ENCODE measurements at places on chromosomes 3 and 15.

GRCh38 chr15:26260517-26261133, 397.5 kb upstream of the ATP10A start:
- no peak for DNase-seq

DNA sequence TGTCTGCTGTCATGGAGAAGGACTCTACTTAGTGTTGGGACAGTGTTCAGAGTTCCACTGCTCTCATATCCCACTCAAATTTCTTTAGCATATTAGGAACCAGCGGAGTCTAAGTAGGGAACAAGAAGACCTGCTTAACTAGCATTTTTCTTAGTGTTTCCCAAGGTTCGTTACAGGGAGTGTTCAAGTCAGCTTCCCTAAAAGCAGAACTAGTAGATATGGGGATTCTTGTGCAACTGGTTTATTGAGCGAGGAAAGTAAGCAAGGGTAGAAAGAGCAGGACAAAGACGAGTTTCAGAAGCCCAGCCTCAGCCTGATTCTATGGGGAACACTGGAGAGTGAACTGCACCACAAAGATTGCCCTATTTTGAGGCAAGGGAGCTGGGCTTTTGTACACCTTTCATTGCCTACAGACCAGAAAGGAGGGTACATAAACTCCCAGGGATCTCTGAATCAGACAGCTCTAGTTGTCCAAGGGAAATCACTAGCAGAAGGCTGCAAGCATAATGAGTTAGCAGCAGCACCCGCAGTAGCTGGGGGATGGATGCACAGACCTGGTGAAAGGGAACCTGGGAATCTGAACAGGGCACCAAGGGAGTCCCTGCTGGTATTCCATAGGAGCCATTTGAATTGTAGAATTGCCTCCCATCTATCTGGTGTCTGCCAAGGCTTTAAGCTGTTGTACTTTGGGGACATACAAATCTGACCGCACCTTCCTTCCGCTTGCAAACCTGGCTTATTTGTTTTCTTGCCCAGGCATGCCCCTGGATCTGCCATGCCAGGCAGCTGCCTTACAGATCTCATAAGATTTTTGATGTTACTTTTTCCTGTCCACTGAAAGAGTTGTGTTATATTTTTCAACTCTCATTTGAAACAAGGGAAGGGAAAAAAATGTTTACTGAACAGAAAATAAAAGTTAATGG, 15.1 kb downstream of the CMTM7 start:
- no peak for DNase-seq

DNA sequence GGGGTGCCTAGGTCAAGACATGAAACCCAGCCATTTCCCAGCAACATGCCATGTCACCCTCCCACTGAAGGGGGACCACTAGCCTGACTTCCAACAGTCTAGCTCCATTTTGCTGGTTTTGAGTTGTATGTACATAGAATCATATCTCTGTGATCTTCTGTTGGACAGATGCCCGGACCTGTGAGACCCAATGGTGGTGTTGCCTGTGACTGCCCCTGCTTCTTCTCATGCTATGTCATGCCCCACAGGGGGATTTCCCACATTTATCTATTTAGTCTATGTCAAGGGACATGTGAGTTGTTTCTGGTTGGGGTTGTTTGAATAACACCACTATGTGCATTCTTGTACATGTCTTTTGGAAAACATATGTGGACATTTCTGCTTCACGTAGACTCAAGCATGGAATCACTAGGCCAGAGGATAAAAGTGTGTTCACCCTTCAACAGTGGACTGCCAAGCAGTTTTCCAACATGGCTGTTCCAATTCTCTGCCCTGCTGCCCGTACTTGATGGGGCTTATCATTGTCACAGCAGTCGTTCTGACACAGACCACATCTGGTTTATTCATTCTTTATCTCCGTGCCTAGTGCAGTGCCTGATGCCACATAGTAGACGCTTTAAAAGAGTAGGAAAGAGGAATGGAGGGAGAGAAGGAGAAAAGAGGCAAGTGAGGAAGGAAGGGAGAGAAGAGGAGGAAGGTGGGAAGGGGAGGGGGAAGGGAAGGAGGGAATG, 114.4 kb downstream of the TPRA1 start:
- no peak for DNase-seq

DNA sequence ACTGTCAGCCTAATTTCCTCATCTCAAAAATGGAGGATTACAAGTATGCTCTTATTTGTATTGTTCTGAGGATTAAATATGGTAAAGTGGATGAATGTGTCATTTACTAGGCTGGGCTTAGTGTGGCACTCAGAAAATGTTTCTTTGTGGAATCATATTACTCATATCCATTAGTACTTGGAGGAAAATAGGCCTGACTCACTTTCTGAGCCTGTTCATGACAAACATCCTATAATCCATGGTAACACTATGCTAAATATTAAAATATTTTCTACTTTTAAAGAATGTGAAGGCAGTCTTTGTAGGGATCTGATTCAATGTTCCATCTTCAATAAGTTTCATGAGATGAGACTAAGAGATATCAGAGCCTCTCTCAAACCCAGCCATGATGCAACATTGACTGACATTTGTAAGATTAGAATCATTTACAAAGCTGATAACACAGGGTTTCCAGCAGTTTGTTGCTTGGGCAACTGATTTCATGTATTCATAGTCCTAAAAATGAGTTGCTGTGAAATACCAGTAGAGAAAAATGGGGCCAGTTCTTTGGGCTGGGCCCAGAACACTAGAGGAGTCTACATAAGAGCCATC, 1048.5 kb downstream of the NTRK3 start:
- DNase-seq, result no peak

- DNase-seq, result no peak
These were observed 65.4 kb upstream of the P2RY1 start for GRCh38 chr3:152769523-152769922.

DNA sequence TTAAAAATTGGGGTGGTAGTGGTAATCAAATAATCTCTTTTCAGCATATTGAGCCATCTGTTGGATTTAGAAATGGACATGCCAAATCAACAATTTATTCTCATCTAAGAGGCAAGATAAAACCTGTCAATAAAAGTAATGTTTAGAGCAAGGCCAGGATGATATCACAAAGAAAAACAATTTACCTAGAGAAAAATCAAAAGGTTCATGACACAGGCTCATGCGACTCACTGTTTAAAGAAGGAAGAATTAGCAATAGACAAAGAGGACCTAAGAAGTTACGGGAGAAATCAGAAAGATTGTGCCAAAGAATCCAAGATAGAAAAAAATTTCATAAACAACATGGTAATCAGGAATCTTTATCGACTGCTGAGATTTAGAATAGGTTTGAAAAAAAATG, 868.5 kb upstream of the GBE1 start:
- DNase-seq, result no peak

DNA sequence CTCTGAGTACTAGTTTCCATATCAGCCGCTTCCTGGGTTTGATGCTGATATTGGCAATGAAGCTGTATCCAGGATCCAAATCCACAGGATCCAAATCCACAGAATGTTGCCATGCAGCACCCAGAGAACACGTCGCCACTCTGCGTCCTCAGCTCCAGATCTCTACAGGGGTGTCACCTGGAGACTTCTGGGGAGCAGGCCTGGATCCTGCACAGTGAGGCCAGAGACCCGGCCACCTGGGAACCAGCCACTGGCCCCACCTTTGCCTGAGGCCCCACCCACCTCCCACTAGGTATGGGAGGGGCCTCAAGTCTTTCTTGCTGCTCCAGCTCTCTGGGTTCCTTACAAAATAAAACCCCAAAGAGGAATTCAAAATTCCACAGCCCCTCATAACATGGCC, 123.9 kb downstream of the LRRK1 start:
- DNase-seq, result no peak

GRCh38 chr15:58453931-58454793, 22.4 kb downstream of the LIPC start:
- no peak for DNase-seq

DNA sequence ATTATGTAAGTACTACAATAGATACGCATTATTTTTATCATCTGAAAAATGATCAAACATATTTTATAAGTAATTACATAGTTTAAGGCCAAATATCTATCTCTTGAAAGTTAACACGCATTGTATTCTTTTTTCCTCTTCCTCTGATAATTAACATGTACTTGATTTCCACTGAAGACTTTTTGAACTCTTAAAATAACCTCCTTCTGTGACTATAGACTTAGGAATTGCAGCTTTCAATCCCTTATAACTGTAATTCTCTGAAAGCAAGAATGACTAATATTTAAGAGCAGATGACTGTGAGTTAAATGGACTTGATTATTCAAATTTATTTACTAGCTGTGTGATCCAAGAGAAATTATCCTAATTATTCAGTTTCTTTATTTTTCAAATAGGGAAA, 730.6 kb upstream of the NECTIN3 start:
- DNase-seq, result no peak

DNA sequence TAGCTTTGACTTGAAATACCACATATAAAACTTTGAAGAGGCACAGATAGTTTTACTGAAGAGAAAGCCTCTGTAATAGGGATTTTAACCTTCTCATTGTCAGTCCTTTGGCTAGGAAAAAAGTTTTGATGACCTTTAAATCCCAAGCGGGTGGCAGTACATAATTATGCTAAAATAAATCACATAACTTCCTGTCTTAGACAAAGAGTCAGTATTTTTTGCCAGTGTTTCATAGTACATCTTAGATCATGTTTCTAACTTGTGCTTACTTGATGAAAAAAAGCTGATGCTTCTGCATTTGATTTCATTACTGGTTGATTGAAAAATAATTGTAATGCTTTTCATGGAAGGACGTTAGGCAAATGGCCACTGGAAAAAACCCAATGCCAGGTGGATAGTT, 5.8 kb downstream of the ST3GAL6 start:
- DNase-seq, result no peak

- DNase-seq, result no peak
These were observed 6.7 kb upstream of the PIGZ start for GRCh38 chr3:196975349-196975748.

DNA sequence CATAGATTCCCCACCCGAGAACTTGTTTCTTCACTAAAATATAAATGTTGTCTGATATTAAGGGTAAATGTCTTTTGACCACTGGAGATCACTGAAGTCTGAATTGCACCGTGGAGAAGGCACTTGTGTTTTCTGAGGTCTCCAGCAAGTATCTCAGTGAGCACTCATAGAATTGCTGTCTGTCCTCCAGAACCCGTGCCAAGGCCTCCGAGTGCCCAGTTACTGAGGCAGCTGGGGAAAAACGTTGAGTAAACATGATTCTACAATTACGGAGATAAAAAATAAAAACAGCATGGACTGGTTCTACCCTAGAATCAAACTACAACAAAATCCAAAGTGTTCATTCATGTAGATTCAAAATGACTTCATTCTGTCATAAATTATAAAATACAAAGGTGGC, 60.0 kb downstream of the MLH1 start:
- no peak for DNase-seq

DNA sequence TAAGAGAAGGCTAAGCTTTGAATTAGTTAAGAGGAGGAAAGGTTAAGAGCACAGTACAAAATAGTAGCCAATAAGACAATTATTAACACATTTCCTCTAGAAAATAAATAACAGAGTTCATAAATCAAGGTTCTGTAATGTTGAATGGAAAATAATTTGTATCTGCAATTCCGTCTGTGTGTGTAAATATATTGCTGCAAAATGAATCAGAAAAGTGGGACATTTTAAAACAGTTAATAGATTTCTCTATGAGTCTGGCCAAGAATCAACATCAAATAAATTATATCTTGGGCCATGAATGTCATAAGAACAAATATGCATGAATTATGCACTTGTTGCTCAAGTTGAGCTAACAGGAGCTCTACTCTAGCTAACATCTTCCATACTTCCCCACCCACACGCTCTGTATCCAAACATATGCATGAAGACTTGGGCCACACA, 14.2 kb upstream of the SUCNR1 start:
- no peak for DNase-seq

DNA sequence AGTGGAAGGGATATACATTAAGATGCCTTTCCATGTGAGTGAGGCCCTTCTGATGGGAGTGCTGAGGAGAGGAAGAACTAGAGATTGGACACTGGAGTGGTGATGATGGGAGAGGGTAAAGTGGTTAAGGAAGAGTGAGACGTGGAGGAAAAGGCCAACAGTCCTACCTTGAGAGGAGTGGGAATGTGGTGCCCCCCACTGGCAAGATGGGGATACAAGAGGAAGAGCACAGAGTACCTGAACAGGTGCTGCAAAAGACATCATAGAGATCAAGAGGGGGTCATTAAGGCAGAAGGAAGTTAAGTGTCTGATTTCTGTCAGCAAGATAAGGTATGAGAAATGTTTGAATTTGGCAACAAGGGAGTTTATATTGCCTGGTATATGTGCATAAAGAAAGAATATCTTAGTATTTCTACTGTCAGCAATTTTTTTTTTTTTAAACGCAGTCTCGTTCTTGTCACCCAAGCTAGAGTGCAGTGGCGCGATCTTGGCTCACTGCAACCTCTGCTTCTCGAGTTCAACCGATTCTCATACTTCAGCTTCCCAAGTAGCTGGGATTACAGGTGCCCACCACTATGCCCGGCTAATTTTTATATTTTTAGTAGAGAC, 34.0 kb downstream of the ARIH2 start:
- DNase-seq, result peak; percentile 3

GRCh38 chr15:64642875-64643274, 132.5 kb downstream of the RBPMS2 start:
- DNase-seq, result no peak

GRCh38 chr3:143648218-143648617, 200.1 kb downstream of the SLC9A9 start:
- DNase-seq, result no peak

DNA sequence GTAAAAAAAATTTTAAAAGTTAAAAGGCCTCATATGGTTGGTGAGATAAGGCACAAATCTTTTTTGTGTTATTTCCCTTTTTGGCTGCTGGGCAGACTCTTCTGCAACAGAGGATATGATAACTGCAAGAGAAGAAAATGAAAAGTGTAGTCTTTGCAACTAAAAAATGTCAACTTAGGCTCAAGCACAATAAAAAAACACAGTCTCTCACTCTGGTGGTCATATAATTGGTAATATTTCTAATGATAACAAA, 15.4 kb downstream of the COMMD2 start:
- no peak for DNase-seq

- no peak for DNase-seq
These were observed 7.3 kb downstream of the ARL6IP5 start for GRCh38 chr3:69092030-69092516.

DNA sequence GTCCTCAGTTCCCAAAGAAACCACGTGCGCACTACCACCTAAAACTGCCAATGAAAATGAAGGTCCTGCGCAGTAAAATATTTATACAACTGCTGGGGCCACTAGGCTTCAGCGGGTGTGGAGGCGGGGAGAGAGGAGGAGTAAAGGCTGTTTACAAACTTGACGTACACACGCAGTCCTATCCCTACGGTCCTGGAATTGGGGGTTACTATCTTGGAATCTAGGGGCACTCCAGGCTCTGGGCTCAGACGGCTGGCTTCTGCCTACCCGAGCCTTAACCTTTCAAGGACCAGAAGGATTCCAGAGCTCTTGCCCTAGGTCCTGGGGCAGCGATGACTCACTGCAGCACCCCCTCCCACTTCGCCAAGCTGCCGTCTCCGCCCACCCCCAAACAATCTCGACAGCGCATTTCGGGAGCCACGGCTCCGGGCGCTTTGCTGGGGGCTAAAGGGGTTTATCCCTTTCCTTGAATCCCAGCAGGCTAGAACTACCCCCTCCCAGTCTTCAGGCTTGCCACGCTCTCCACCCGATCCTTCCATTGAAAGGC, 3.0 kb downstream of the ADAMTS9 start:
- DNase-seq, result no peak

GRCh38 chr3:28743831-28744230, 395.2 kb upstream of the AZI2 start:
- no peak for DNase-seq

Data from stimulated activated CD4-positive, alpha-beta T cell treated with anti-CD3 and anti-CD28 coated beads, TNF-alpha, amount 100 ng/mL, for 1 hour (primary cell).